ENCODE measurements at places on chromosomes 3 and 15.

DNA sequence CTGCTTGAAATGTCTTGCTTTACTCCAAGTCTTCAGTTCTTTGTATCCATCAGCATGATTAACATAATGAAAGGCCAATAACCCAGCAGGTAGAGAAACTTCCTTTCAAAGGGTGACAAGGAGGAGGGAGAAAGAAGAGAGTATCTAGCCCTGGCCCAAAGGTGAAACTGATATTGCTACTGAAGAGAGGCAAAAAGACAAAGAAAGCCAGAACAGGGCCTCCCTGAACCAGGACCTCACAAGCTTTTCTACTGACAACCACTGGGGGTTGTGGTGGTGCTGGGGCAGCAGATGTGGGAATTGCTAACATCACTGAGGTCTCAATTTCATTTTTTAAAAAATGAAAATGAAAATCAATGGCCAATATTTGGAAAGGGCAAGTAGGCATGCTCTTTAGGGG, 234.1 kb downstream of the RSL24D1 start:
- DNase-seq: no peak

GRCh38 chr3:72345237-72345878, 502.9 kb downstream of the SHQ1 start:
- no peak for DNase-seq

DNA sequence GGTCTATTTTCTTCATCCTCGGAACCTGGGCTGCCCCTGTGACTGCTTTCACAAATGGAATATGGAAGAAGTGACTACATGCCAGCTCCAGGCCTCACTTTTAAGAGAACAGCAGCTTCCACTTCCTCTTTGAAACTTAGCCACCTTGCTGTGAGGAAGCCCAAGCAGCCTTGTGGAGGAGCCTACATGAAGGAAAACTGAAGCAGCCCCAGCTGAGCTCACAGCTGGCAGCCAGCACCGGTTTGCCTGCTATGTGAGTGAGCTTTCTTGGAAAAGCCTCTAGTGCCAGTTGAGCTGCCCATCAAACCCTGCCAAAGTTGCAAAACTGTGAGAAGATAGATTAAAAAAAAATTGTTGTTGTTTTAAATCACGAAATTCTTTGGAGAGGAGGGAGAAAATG, 498.0 kb upstream of the PROK2 start:
- DNase-seq: no peak

- DNase-seq: no peak
Observed at GRCh38 chr3:144033863-144034262, 62.2 kb downstream of the DIPK2A start.

DNA sequence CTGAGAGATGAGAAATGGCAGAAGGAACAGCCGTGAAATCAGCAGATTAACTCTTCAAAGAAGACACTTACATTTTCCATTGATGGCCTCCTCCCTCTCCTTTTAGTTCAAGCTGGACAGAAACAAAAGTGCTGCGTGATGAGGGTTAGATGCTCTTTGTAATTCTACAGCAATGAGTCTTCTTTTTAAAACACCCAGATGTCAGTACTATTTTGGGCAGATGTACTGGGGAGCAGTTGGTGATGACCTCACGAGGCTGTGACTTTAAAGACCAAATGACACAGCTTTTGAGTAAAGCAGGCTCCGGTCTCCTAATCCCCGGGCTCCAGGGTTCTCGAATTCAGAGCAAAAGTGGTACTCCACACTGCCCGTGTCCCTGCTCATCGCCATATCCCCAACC, 198.2 kb downstream of the SLCO3A1 start:
- DNase-seq: no peak

DNA sequence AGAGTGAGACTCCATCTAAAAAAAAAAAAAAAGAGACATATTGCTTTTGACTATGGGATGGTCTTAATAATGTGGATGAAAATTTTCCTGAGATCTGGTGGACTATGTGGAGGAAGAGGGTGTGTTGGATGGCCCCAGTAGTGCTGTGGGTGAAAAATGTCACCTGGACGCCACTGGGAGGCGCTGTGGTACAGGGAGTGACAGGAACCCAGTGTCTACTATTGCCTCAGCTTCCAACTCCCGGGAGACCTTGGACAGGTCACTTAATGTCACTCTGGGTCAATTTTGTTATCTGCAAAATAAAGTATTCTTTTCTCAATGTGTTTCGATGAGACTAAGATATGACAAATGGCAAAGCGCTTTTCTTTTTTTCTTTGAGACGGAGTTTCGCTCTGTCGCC, 27.7 kb upstream of the DCP1A start:
- DNase-seq: no peak

DNA sequence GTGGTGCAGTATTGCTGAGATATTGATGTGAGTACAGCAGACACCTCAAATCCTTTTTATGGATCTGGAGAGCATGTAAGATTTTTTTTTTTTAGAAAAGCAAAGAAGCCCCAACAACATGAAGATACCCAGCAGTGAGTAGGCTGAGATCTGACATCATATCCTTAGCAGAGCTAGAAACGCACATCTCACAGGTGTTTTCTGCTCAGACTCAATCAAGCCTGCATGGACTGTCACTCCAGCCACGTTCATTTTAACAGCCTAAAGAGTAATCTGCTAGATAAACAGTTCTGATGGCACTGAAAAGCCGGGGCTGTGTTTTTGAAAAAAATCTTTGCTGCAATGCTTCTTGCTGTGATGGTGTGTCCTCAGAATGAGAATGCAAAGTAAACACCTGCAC, 544.2 kb downstream of the FGF12 start:
- no peak for DNase-seq

DNA sequence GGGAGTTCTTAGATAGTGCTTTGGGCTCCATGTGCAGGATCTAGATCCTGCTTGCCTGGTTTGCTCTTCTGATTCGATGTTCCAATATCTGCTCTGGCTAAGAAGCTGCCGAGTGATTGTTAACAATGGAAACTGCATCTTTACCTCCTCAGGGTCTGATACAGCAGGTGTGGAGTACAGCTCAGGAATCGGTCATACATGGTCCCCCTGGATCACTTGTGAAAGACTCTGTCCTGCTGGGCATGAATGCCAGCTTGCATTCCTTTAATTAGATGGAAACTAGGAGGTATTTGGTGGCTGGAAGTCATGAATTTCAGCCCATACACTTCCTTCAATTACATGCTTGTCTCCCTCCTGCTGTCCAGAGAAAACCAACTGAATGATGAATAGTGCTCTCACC, 95.3 kb downstream of the CHRNA7 start:
- no peak for DNase-seq

DNA sequence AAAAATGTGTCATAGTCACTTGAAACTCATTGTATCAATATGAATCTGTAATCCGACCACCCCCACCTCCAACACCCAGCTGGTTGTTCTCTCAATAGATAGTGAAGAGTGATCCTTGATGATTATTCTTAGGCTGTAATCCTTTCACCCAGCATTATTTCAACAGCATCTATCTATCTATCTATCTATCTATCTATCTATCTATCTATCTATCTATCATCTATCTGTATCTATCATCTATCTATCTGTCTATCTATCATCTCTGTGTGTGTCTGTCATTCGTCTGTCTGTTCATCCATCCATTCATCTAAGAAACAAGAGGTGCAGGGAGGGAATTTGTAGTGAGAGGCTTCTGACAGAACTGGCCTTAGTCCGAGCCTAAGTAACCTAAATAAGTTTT, 78.7 kb upstream of the IGSF10 start:
- DNase-seq: no peak

DNA sequence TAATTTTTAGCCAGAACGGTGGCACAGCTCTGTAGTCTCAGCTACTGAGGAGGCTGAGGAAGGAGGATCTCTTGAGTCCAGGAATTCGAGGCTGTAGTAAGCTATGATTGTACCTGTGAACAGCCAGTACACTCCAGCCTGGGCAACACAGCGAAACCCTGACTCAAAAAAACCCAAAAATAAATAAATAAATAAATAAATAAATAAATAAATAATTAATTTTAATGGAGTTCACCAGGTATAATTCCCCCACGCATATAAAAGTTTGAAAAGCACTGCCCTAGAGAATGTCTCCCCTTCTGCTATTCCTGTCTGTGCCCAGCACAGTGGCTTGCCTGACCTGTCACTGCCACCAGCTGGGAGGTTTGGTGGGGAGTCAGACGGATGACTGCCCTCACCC, 4.2 kb upstream of the RLBP1 start:
- no peak for DNase-seq

DNA sequence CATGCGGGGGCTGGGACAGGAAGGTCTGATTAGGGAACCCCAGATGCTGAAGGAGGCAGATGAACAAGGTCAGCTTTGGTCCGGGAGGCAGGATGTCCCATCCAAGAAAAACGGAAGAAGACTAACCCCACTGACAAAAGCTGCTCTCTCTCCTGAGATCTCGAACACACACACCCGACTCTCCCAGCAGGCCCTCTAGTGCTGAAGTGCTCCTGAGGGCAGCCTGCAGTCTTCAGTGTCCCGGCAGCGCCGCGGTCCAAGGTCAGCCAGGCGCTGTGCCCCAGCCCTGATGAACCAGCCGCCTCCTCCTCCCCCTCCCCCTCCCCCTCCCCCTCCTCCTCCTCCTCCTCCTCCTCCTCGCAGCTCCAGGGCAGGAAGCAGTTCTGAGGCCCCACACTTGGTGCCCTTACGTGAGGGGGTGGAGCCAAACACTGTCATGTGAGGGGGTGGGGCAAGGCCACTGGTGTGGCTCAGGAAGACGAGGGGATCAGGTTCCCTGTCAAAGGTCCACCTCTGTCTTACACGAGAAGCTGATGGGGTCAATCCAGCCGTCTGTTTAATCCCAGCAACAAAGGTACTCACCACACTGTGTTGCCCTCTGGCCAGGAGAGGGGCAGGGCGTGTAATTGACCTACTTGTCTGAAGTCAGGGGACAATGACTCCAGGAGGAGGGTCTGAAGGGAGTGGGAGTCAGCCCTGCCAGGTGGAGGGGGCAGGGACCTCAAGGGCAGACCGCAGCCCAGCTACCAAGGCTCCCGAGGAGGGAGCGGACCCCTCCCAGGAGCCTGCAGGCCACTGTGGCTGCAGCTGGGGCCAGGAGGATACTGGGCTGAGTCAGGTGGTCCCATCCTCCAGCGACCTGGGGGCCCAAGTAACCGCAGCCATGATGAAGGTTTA, 34.3 kb downstream of the PRR23E start:
- no peak for DNase-seq

GRCh38 chr3:141288336-141288990, 56.8 kb downstream of the PXYLP1 start:
- DNase-seq: no peak

GRCh38 chr3:8800016-8800415, 30.6 kb upstream of the OXTR start:
- DNase-seq: no peak

- no peak for DNase-seq
Observed at GRCh38 chr3:124032311-124032880, 40.5 kb upstream of the ROPN1 start.

- DNase-seq: no peak
Observed at GRCh38 chr3:49619649-49620048, 54.5 kb upstream of the APEH start.

DNA sequence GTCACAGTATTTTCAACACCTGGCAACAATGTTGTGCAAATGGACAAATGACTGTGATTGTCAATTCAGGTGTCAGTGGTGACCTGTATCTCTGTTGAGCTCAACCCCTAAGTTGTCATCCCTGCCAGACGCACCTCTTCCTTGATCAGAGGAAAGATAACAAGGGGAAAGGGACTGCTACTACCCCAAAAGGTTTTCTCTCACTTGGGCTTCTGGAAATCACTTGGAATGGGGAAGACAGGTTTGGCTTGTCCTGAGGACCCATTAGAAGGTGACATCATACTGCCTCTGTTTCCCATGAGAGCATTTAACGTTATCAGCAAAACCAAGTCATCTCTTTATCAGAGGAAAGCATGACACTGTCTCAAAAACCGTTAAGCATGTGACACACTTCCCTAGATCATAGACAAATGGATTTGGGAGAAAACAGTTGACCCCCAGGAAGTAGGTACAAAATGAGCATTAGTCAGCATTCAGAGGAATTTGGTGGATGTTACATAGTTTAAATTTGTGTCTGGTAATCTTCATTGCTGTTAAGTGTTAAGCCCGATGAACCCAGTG, 769.5 kb downstream of the GRM7 start:
- no peak for DNase-seq

DNA sequence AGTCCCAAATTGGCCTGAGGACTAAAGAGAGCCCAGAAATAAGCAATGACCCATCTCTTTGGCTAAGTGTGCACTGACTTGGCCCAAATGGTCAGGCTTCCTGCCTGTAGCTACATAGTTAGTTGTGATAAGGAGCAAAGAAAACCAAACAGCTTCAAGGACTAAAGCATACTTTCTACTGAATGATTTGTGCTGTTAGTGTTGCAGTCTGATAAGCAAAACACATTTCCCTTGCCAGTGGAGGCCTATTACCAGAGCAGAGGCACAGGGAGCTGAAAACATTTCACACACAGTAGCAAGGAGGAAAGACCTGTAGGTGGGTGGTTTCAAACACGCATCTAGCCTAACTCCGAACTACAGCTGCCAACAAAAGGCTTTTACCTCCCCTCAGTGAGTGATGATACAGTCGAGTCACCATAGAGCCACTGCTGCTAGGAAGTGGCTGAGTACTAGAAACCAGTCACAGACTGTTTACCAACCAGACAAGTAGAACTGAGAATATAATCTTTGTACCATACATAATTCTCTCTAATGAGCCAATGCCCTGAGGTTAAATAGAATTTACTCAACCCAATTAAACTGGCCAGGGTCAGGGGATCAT, 222.3 kb upstream of the THBS1 start:
- no peak for DNase-seq

DNA sequence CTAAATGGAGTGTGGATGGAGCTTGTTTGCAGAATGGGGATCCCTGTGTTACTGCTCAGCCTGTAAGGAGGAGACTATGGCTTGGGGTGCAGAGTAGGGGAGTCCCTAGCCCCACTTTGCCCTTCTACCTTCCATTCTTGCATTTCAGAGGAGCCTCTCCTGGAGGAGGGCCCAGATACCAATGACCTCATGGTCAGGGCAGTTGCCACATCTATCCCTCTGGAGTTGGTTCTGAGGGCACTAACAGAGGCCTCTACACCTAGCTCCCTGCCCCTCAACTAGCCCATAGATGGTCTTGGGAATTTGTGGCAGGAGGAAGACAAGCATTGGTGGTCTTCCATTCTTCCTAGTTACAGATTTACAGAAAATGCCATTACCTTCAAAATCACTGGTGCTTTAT, 6.1 kb downstream of the SKOR1 start:
- no peak for DNase-seq

GRCh38 chr3:149101154-149101553, 14.8 kb upstream of the HLTF start:
- no peak for DNase-seq

DNA sequence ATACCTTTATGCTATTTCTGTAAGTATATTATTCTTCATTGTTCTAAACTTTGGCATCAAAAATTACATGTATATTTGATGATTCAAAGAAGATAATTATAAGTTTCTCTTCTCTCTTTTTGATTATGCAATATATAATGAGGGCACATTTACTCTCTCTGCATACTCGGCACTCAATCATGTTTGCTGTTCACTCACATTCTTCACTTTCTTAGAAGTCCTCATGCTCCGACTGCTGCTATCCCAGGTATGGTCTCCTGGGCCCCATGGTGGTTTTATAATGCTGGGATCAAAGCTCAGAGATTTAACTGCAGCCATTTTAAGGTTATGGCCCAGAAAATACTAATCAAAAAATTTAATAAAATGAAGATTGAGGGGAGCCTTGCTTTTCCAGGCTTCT, 529.7 kb upstream of the IL12A start:
- no peak for DNase-seq

GRCh38 chr15:37015035-37015434, 85.3 kb downstream of the MEIS2 start:
- DNase-seq: no peak

Measured in effector CD8-positive, alpha-beta T cell (primary cell).